ENCODE measurements at places on chromosomes 7 and 10.
A peak's percentile ranks its signal among the peaks of the same experiment; 100 is the strongest.

DNA sequence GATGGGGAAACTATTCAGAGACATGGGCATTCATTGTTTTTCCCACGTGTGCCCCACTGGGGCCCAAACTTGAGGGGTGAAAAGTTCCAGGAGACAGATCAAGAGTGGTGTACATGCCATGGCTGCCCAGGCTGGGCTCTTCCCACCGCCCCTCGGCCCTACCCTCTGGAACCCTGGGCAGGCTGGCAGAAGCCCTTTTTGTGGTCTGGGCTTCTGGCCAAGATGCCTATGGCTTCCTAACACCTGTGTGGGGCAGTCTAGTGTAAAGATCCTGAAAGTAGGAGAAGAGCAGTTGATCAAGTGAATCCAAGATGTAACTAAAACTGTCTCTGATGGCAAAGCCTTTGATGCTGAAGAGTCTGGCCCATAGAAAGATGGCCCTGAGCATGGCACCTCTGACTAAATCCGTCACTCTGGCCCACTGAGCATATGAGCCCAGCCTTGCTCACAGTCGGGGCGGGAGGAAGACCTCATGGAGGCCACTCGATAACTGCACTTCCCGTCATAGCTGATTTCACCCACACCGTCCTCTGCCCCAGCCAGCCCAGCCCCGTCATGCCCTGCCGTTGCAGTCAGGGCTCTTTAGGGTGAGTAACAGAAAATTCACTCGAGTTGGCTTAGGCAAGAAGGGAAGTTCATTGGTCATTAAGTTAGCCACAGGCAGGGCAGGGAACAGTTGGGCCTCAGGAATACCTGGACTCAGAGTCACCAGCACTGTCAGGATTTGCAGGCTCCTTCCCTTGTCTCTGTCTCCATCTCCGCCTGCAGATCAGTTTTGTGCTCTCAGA lies 37.9 kb upstream of the MTPAP start:
- DNase-seq, result no peak

- no peak for DNase-seq
Measured at GRCh38 chr7:30604901-30605300, 10.2 kb downstream of the GARS1 start.

GRCh38 chr7:24868741-24869140 lies 111.2 kb downstream of the OSBPL3 start:
- peak; percentile 22 for DNase-seq

DNA sequence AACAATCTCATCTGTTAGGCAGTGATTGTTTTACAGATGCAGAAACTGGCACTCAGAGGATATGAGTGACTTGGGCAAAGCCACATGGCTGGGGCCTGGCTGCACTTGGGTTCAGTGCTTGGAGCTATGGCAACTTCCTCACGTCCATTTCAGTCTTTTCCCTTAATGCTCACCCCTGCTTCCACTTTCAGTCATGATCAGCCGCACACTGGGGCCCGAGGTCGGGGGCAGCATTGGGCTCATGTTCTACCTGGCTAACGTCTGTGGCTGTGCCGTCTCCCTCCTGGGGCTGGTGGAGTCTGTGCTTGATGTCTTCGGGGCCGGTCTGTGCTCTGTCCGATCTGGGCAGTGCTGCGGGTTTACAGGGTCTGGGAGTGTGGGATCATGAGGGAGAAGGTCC lies 3.0 kb downstream of the SLC12A9 start:
- DNase-seq, result no peak

DNA sequence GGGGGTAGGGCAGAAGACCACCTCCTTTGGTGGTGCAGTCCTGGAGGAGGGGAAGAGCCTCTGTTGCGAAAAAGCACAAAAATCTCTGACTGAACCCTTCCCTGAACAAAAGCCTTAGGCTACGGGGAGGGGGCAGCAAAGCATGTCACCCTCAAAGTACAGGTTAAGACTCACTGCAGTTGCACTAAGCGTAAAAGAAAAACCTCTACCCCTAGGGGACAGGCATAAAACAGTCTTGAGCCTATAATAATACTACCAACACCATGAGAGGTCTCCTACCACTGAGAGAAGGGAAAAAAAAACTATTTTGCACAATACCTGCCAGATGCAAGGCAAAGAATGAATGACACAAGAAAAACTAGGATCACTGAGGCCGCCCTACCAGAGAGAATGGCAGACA lies 17.3 kb downstream of the TNPO3 start:
- no peak for DNase-seq

- DNase-seq, result peak; percentile 90
Measured at GRCh38 chr10:100183481-100183880, 2.3 kb downstream of the ERLIN1 start.

DNA sequence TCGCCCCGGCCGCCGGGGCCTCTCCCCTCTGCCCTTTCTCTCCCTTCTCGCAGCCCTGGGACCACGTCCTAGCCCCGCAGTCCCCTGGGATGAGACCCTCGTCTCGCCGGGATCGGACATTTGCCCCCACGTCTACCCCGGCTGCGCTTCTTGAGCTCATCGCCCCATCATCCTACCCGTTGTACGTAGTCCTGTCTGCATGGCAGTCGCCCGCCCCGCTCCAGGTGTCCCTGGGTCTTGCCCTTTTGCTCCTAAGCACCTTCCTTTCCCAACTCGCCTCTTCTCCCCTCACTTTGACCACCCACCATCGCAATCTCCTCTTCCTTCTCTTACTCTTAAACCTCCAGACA lies 582 bp downstream of the TPST1 start:
- no peak for DNase-seq

- no peak for DNase-seq
Measured at GRCh38 chr10:62480196-62480595, 106.0 kb downstream of the ZNF365 start.

GRCh38 chr10:46020344-46020657 lies 10.1 kb downstream of the NCOA4 start:
- no peak for DNase-seq

DNA sequence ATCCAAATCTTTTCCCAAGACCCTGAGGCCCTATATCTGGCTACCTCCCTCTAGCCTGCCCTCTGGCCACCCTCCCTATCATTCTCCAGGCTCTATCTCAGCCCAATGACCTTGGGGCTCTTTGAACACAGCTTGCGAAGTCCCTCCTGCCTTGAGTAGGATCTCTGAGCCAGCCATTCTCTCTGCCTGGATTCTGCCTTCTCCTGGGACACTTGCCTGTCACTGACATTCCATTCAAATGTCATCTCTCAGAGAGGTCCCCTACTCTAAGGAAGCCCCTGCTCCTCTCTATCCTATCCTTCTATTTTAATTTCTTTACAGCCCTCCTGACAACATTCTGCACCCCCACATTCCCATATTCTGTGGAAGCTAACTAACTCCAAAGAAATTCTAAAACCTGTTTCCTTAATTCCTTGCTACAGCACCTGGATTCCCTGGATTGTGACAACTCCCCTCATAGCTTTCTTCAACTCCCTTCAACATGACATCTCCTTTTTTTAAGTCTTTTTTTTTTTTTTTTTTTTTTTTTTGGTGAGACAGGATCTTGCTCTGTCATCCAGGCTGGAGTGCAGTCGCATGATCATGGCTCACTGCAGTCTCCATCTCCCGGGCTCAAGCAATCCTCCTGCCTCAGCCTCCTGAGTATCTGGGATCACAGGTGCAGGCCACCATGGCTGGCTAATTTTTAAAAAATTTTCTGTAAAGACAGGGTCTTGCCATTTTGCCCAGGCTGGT lies 81.0 kb upstream of the ASAH2 start:
- DNase-seq, result no peak

GRCh38 chr10:46250898-46251856 lies 35.6 kb upstream of the ANTXRL start:
- DNase-seq, result no peak

GRCh38 chr7:143416565-143417149 lies 8.0 kb upstream of the EPHA1 start:
- DNase-seq, result peak; percentile 31

DNA sequence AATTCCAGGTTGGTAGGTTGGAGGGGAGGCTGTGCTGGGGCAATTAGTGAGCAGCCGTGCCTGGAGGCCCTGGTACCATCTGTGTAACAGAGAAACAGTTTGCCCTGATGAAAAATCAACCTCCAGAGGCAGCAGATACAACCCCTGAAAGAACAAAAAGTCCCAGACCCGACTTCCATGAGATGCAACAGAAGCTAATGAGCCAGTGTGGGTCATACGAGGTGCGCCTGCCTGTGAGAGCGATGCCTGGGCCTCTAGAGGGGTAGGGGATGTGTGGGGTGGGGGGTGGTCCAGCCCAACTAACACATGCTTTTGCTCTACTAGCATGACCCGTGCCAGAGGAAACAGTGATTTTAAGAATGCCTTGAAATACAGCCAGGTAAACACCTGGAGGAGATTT lies 39.3 kb downstream of the CELF2 start:
- peak; percentile 13 for DNase-seq

GRCh38 chr10:88038268-88038667 lies 174.8 kb downstream of the PTEN start:
- peak; percentile 81 for DNase-seq

GRCh38 chr7:103080923-103081322 lies 6.0 kb downstream of the ARMC10 start:
- no peak for DNase-seq

DNA sequence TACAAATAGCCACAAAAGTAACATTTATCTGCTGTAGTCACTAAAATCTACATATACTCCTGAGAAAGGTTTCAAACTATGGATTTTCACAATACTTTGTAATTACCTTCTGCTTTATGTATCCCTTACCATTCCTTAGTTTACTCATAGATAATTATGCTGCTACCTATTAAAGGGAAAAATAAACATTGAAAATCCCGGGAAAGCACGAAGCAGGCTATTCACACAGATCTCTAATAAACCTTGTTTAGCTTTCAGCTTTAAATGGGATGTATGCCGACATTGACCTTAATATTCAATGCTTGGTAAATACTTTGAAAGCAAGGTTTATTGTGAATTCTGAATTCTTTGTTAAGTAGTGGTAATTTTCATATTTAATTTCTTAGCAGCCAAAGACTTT lies 58.5 kb upstream of the SMIM30 start:
- no peak for DNase-seq

GRCh38 chr10:48429309-48429708 lies 122.8 kb downstream of the MAPK8 start:
- no peak for DNase-seq

DNA sequence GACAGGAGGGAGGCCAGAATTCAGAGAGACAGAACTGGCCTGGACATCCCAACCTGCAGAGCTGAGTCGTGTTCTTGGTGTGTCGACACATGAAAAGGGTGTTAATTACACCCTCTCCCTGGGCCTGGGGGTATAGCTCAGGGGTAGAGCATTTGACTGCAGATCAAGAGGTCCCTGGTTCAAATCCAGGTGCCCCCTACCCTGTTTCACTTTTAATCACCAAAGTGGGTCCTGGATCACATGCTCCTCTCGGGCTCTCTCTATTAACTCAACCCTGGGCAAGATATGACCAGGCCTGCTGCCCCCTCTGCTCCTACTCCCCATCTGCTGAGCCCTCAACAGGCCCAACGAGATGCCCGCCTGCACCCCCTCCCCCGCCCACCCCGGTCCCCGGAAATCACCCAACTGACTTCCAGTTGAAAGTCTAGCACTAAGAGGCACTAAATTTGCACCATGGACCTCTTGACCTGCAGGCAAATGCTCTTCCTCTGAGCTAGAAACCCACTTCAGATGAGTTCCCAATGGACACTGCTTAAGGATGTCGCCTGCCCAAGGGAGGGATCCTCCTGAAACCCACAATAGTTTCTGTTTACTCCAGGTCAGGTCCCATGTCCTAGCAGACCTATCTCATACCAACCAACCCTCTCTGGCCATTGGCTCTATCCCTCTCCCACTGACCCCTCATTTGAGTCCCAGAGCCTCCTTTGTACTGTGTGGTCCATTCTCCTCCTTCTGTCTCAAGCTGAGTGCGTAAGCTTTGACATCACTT lies 137.6 kb downstream of the ZNF467 start:
- no peak for DNase-seq

GRCh38 chr10:127899766-127900387 lies 7.0 kb upstream of the PTPRE start:
- peak; percentile 77 for DNase-seq

- no peak for DNase-seq
Measured at GRCh38 chr7:30754315-30754877, 2.5 kb downstream of the INMT start.

DNA sequence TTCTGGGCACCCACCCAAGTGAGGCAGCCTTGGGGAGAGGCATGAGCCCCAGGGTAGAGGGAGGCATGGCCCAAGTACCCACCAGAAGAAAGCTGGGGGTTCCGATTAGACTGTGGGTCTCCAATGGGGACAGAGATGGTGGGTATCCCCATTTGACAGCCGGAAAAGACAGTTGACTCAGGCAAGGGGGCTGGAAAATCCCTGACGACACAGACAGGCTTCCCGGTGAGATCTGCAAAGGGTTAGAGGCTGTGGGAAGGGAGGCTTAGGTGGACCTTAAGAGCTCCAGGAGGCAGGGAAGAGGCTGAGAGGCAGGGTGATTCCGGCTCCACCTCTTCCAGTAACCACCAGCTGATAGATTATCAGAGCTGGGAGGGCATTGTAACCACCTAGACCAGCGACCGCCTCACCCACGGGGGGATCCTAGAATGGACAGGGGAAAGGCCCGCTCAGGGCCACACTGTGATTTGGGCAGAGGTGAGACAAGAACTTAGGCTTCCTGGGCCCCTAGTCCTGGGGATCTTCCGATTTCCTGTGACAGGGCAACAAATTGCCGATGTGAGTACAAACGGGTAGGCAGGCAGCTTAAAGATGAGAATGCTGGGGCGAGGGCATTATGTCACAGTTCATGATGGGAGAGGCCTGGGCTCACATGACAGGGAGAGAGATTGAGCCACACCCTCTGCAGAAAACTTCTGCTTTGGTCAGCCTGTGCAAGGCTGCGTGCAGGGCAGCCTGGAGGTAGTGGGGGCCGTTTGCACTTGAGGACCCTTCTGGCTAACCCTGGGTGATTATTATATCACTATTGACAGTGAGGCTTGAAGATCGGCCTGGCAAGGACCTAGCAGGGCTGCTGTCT lies 5.4 kb downstream of the TBATA start:
- DNase-seq, result no peak

DNA sequence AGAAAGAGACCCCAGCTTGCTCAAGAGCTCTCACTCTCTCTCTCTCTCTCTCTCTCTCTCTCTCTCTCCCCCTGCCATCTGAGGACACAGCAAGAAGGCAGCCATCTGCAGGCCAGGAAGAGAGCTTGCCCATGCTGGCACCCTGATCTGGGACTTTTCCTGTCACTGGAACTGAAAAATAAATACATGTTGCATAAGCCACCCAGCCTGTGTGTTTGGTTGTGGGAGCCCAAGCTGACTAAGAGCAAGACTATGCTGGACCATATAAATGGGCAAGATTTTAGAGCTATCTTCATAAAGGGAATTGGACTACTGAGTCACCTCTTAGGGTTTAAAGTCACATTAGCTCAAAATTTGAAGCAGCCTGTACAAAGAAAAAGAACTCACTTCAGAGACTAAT lies 98.6 kb downstream of the SLC16A9 start:
- DNase-seq, result no peak

All from amniotic epithelial cell (primary cell).